Nephron progenitor cell (in vitro differentiated cells): ENCODE measurements at places on chromosomes 11 and 22.

GRCh38 chr11:47852053-47852452, 3.9 kb upstream of the NUP160 start:
- no peak for DNase-seq

DNA sequence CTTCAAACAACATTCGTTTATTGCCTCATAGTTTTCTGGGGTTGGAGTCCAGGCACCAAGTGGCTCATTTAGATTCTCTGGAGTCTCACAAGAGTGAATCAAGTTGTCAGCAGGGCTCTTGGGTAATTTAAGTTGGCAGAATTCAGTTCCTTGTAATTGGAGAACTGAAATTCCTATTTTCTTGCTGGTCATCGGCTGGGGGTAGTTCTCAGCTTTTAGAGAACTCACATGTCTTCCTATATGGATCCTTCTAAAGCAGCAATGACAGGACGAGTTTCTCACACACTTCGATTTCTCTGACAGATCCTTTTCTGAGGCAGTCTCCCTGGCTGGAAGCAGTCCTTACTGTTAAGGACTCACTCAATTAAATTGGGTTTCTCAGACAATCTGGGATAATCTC, 17.3 kb upstream of the OOSP4B start:
- DNase-seq, result no peak

- DNase-seq, result no peak
These were observed 857.8 kb upstream of the FAT3 start for GRCh38 chr11:91366816-91367215.

DNA sequence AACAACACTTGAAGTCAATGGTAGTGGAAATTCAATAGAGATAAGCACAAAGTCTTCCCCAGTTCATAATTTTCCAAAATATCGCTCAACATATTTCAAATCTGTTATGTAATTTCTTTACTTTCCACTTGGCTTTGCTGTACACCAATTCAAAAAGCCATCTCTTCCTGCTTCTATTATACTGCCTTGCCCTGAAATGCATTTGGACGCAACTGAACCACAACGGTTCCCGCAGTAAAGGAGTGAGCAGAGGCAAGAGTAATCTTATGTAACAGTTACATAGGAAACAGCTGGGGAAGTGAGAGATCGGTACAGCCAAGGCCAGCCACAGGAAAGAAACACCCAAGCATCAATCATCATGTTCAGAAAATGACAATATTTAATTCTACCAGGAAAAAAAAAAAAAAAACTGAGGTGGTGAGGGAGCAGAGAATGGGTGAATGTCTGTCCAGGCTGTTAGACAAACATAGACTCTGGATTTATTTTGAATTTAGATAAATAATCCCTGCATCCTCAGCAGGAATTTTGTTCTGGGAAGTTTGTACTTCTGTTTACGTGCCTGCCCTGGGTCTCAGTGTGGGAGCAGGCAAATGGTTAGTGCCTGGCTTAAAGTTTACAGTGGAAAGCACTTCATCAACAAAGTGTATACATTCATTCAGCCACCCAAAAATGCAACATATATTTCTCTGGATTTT, 392.2 kb downstream of the ETS1 start:
- DNase-seq, result no peak

DNA sequence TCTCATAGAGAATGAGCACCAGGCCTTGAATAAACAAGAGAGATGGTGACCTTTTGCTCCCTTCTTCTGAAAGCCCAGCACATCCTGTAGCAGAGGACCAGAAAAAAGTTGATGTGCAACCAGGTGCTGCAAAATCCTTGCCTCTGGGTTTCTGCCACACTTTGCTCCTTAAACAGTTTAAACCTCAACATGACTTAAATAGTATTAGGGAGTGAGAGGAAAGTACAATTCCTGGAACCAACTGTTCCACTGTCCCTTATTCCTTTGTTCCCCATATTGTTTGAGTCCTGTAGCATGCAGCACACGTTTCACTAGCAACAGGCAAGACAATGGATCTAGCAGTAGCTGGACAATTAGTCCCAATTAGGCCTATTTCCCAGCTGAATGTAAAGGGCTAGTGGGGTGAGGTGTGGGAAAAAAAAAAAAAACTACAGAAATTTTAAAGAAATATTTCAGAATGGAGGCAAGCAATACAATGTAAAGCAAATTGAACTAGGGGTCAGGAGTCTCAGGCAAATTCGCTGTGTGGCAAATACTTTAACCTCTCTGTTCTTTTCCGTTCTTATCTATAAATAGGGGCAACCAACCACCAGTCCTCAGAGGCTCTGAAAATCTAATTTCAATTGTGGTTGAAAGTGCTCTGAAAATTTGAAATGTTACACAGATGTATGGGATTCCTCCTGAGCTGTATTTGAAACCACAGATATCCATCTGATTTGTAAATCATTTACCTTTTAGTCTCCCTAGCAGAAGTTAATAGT, 6.6 kb downstream of the MPPED2 start:
- DNase-seq, result no peak

DNA sequence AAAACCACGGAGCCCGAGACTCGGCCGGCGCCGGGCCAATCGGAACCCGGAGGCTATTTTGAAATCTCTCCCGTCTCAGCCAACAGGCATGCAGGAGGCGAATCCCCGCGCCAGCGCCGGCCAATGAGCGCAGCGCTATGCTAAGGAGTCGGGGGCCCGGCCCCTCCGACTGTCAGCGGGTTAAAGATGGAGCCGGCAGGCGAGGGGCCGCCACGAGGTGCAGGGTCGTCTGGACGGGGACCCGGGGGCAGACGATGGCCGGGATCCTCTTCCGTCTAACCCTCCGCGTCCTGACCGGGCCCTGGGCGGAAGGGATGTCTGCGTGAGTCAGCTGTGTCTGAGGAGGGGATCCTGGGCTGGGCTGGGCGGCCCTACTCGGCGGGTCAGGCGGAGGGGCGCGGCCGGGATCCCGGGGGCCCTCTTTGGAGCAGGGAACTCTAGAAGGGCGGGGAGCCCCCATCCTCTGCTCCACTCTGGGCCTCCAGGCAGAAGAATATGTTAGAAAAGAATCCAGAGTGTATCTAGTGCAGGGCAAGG, 10.0 kb downstream of the SDF2L1 start:
- peak; percentile 92 for DNase-seq

GRCh38 chr22:22388090-22388489, 120.5 kb downstream of the ZNF280B start:
- DNase-seq, result no peak

DNA sequence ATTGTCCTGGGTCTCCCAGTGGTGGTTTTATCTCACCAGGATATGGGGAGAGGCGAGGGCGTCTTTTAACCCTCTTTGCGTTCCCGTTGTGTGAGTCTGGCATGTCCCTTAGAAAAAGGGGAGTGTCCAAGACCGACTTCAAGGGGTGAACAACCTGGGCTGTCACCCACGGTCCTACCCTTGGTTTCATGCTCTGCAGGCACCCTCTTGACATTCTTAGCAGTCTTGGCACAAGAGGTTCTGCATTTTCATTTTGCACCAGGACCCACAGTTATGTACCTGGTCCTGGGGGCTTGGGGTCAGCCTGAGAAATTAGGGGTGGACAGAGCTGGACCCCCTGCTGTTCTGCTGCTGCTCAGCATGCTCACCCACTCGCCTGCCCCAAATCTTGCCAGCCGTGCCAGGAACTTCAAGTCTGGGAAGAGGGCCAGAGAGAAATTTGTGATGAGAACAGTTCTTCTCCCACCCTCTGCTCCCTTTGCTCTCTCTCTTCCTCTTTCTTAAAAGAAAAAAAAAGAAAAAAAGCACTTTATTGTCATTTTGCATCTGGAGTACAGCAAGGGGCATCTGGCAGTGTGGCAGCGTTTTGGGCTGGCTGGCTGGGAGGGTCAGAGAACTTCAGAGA, 471.2 kb downstream of the MIAT start:
- DNase-seq, result no peak

DNA sequence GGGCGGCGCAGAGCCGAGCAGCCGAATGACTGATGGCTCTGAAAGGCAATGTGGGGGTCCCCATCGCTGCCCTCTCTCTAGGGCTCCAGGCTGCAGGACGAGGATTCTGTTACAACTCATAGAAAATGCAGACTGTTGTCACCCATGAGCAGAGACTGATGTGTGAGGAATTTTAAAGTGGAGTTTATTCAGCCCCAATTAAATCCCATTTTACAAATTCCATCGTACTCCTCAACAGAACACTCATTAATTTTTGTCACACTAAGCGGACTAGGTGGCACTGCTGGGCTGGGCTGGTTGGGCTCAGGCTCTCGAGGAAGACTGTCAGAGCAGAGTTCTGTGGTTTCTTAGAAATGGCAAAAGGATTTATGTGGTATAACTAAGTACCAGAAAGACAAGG, 102.6 kb upstream of the SPON1 start:
- DNase-seq, result no peak

DNA sequence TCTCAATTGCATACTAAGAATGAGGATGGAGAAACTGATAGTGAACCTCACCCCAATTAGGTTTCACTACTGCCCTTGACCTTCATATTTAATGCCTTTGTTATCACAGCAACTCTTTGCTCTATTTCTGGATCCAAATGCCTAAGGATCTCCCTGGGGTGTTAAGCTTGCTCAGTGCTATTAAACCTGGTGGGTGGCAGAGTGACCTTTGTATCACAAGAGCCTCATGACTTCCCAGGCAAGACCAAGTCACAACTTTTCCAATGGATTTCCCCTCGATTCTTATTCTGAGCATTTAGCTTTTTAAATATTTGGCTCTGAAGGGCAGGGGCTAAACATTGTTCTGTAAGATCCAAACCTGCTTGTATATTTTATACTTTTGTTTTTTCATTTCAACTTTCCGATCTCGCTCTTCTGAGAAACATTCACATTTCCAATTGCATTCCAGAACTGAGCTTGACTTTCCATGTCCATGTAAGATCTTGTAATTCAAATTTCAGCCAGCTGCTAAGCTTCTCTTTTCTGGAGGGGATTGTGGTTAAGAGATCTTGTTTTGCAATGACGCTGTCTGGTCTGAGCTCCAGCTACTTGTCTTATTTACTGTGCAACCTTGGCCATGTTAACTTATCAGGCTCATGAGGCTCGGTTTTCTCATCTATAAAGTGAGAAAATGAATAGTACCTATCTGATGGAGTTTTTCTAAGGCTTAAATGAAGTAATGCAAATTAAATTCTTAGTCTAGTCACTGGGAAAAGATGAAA, 6.4 kb upstream of the EHF start:
- DNase-seq, result no peak

- no peak for DNase-seq
These were observed 98.3 kb downstream of the PICALM start for GRCh38 chr11:85970593-85970992.

GRCh38 chr11:42237701-42238235, 778.3 kb upstream of the LRRC4C start:
- DNase-seq, result no peak

GRCh38 chr11:2310786-2311352, 9.1 kb downstream of the TSPAN32 start:
- DNase-seq, result no peak

DNA sequence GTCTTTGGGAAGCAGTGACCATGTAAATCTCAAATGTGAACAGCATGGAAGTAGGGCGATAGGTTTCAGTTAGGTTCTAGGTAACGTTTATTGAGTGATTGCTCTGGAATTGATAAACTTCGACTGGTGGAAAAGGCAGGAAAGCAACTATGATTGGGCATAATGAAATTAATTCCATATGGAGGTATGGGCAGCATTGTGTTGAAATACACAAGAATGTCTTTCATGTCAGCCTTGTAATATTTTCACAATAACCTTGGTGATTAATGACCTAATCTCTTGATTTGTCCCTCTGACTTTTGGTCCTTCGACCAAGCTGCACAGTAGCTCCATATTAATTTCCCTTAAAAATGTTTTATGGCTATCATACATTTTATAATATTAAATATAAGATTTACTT, 2.8 kb downstream of the CEP57 start:
- DNase-seq, result no peak

GRCh38 chr22:24526191-24526590, 28.7 kb downstream of the GUCD1 start:
- no peak for DNase-seq

GRCh38 chr22:39283322-39284141, 35.9 kb downstream of the RPL3 start:
- DNase-seq, result no peak

DNA sequence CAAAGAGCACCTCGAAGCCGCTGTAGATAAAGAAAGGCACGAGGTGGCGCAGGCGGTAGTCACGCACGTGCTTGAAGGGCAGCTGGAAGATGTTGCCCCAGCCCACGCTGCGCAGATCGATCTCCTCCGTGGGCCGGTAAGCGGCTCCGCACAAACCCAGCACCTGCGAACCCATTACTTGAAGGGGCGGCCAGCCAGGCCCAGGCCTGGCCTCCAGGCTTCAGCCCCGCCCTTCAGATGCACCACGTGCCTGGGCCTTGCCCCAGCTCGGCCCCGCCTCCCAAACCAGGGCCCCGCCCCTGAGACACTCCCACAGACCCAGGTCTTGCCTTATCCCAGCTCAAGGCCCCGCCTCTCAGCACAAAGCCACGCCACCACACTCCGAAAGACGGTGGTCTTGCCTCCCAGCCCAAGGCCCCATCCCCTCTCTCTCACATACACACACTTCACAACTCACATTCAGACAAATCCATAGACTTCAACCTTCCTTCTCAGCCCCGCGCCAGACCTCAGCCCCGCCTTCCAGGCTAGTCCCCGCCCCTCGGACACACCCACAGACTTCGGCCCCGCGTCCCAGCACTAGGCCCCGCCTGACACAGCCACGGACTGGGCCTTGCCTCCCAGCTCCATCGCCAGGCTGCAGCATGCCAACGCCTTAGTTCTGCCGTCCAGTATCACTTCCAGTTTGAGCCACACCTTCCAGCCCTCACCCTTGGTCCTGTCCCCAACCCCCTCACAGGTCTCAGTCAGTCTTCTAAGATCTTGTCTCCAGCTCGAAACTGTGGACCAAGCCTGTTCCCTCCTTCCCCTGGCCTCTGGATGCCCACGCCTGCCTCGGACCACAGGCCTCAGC, 7.0 kb downstream of the UNC93B1 start:
- peak; percentile 80 for DNase-seq

GRCh38 chr11:109970516-109971183, 122.5 kb upstream of the ZC3H12C start:
- DNase-seq, result no peak

DNA sequence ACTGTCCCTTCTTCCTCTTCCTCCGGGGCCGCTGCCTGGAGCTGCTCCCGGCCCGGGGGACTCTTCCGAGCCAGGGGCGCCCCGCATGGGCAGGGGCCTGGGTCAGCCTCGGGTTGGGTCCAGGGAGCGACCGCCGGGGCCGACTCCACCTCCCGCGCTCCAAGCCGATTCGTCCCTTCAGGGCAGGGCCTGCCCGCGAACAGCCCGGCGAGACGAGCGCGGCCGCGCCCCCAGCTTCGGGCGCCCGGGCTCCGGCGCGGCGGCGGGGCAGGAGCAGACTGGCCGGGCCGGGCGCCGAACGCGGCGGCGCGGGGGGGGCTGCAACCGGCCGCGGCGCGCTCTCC, at the start of gene LARGE1:
LARGE1 (minus strand) TSS at position 280 of the 344 bp plus-strand sequence.
- peak; percentile 63 for DNase-seq

GRCh38 chr11:30499940-30500339, 86.2 kb downstream of the MPPED2 start:
- DNase-seq, result no peak

DNA sequence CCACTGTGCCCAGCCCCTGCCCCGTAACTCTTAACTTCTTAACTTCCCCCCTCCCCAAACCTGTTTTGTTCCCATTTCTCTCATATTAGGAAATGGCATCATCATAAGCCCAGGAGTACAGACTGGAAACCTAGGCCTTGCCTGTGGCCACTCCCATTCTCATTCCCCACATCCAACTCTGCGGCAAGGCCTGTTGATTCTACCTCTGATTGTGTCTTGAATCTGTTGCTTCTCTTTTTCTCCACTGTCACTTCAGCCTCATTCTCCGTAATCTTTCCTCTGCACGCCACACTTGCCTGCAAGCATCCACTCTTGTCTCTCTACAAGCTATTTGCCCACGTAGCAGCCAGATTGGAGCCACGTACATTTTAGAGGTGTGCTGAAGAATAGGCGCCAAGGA, 25.2 kb downstream of the SGSM3 start:
- DNase-seq, result no peak
